ENCODE measurements at places on chromosomes 16 and 17. TPM values are rescaled to one million over a fixed set of nuclear protein-coding genes. Genes with fewer than 3 reads are reported as not detected.

PRSS33 gene
- not detected for total RNA-seq

ZNF785 gene
- 8.7 TPM for total RNA-seq

MAPT gene
- total RNA-seq: 0.51 TPM

TNFRSF13B gene
- not detected for total RNA-seq

ITGA2B gene
- 0.26 TPM for total RNA-seq

CD300H gene
- total RNA-seq: not detected

AOC3 gene
- 0.26 TPM for total RNA-seq

ATP2A3 gene
- 12.4 TPM for total RNA-seq

ACSM2B gene
- not detected for total RNA-seq

CENPN gene
- 19.5 TPM for total RNA-seq

SLC5A11 gene
- under 0.01 TPM for total RNA-seq

EVPLL gene
- total RNA-seq: not detected

RHBDL1 gene
- 2.6 TPM for total RNA-seq

CDRT4 gene
- total RNA-seq: 0.77 TPM

PDIA2 gene
- not detected for total RNA-seq

DPEP1 gene
- total RNA-seq: 0.17 TPM

SEPTIN1 gene
- 0.26 TPM for total RNA-seq

ORC6 gene
- total RNA-seq: 5.0 TPM

ALOX15B gene
- not detected for total RNA-seq

NPEPPS gene
- total RNA-seq: 144 TPM

UTS2R gene
- total RNA-seq: not detected

TSPAN10 gene
- total RNA-seq: 3.0 TPM

TBX2 gene
- 98.1 TPM for total RNA-seq

RSAD1 gene
- total RNA-seq: 28.4 TPM

PLA2G10 gene
- total RNA-seq: not detected

CLDN9 gene
- total RNA-seq: not detected

PRR15L gene
- total RNA-seq: not detected

TMEM220 gene
- 4.3 TPM for total RNA-seq

TMEM114 gene
- total RNA-seq: not detected

PRSS8 gene
- not detected for total RNA-seq

SLC38A7 gene
- total RNA-seq: 30.1 TPM

SLC13A5 gene
- total RNA-seq: not detected

KCNJ12 gene
- 1.5 TPM for total RNA-seq

UNC45B gene
- not detected for total RNA-seq

CCDC200 gene
- not detected for total RNA-seq
